Cortex of kidney (tissue), 1 donor: ENCODE measurements at places on chromosomes 1 and 21.

GRCh38 chr1:201499795-201500669 is 6.9 kb downstream of the CSRP1 start:
- DNase-seq = no peak

DNA sequence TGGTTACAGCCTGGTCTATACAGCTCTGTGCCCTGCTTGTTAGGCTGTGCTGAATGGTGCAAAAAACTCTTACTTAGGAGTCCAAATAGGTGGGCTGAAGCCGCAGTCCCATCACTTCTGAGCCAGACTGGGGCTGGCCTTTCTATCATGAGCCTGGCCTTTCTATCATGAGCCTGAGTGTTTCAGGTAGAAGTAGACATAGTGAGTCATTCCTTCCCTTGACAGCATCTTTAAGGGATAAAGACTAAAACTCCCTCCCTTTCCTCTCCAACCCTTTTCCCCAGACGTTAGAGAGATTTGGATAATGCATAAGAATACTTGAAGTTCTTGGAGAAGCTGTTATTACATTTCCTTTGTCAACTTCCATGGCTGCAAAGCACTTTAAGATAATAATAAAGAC is 46.5 kb upstream of the PARP1 start:
- DNase-seq = no peak

DNA sequence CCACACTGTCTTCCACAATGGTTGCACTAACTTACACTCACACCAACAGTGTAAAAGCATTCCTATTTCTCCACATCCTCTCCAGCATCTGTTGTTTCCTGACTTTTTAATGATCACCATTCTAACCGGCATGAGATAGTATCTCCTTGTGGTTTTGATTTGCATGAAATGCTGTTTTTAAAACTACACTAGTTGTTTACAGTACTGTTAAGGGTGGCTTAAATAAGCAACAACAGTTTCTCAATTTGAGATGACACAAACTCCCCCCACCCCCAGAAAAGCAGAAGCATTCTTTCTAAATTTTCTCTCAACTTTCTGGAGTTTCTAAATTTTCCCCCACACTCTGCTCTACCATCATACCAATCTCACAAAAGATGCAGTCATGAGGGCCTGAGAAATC is 7.1 kb upstream of the SLAMF7 start:
- DNase-seq = no peak

- DNase-seq = no peak
These were observed 126.0 kb downstream of the NR5A2 start for GRCh38 chr1:200153277-200154055.

- DNase-seq = no peak
These were observed 57.2 kb downstream of the TNN start for GRCh38 chr1:175124861-175125260.

DNA sequence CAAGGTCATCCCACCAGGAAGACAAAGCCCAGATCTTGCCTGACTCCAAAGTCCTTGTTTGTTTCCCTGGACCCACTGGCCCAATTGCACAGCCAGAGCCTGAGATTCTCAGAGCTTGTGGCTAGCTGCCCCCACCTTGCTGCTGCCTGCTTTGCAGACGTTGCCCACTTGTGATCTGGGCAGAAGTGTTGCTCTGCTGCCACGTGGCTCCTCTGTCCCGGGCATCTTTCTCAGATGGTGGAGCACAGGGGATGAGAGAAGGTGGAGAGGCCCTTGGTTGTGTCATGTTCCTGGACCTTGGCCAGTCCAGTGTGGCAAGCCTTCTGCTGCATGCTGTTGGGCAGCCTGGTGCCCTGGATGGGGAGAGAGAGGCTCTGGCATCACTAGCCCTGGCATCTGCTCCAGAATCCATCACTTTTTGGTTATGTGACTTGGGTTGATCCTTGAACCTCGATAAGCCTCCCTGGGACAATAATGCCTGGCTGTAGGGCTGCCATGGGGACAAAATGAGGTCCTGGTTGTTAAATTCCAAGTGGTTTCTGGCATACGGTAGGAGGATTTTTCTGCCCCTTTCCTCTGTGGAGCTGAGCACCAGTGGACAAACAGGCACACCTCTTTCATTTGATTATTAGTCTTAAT is 1.5 kb upstream of the NR0B2 start:
- no peak for DNase-seq

DNA sequence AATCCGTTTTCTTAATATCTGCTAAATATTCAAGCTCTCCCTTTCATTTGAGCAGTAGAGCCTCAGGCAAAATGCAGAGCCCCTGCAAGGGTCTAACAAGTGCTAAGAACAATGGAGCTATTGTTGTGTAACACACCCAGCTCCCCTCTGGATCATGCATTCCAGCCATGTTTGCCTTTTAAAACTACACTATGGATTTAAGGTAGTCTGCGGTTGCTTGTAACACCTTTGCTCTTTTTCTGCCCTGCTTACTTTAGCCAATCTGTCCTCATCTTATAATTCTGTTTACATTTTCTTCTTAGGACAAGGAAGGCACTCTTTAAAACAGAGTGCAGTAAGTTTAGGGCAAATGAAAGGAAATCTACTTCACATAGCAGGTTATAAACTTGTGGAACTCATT is 60.0 kb upstream of the C1orf105 start:
- no peak for DNase-seq

GRCh38 chr1:31483012-31483946 is 70.3 kb downstream of the SERINC2 start:
- DNase-seq = no peak

GRCh38 chr1:22327411-22327810 is 124.2 kb upstream of the ZBTB40 start:
- DNase-seq = no peak

GRCh38 chr1:238450976-238451375 is 560.3 kb upstream of the ZP4 start:
- DNase-seq = no peak

GRCh38 chr1:153717330-153717729 is 10.5 kb upstream of the INTS3 start:
- no peak for DNase-seq

DNA sequence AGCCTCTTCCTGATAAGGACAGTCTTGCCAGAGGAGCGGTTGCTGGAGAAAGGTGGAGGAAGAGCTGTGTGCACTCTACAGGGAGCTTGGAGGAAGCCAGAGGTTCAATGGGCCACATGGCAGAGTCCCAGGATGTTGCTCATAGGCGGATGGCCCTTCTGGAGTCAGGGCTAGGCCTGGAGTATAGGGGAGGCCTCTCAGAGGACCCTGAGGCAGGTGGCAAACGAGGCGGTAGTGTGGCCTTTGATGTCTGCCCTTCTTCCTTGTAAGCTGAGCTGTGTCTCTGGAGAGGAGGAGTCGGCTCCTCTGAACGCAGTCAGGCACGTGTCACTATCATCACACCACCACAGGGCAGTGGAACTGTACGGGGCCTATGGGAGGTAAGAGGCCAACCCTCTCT is 8.6 kb downstream of the PKP1 start:
- DNase-seq = no peak

GRCh38 chr1:89277725-89278124 is 5.1 kb upstream of the GBP5 start:
- no peak for DNase-seq

GRCh38 chr1:115728341-115728740 is 40.2 kb downstream of the CASQ2 start:
- DNase-seq = no peak

GRCh38 chr1:234326497-234327366 is 46.5 kb upstream of the COA6 start:
- no peak for DNase-seq

GRCh38 chr1:18119771-18120377 is 12.3 kb downstream of the IGSF21 start:
- DNase-seq = no peak

DNA sequence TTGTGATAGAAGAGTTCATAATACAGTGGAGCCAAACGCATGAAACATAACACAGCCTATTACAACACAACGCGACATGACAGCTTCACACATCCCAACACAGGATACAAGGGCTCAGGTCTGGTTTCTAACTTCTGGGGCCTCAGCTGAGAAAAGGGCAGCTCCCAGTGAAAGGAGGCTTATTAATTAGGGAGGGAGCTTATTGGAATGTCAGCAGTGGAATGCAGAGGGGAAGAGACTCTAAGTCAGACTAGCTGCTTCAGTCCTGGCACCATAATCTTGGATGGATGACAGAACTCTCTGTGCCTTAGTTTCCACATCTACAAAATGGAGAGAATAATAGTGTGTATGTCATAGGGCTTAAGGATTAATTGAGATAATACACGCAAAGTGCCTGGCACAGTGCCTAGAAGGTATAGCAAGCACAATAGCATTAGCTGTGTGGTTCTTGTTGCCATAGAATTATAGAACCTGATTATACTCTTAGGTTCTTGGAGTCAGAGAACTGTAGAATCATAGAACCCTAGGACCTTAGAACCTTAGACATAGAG is 22.7 kb upstream of the SLC2A1 start:
- DNase-seq = no peak

GRCh38 chr1:87362063-87362833 is 33.6 kb downstream of the LMO4 start:
- DNase-seq = no peak

GRCh38 chr1:193456811-193457280 is 270.4 kb upstream of the B3GALT2 start:
- no peak for DNase-seq

- DNase-seq = no peak
These were observed 40.4 kb upstream of the APOBEC4 start for GRCh38 chr1:183693521-183693920.

- no peak for DNase-seq
These were observed 96.4 kb downstream of the GLIS1 start for GRCh38 chr1:53642607-53643006.

- no peak for DNase-seq
These were observed 52.0 kb upstream of the SMYD2 start for GRCh38 chr1:214228976-214229375.

- DNase-seq = no peak
These were observed 56.7 kb downstream of the SRSF11 start for GRCh38 chr1:70277875-70278274.

DNA sequence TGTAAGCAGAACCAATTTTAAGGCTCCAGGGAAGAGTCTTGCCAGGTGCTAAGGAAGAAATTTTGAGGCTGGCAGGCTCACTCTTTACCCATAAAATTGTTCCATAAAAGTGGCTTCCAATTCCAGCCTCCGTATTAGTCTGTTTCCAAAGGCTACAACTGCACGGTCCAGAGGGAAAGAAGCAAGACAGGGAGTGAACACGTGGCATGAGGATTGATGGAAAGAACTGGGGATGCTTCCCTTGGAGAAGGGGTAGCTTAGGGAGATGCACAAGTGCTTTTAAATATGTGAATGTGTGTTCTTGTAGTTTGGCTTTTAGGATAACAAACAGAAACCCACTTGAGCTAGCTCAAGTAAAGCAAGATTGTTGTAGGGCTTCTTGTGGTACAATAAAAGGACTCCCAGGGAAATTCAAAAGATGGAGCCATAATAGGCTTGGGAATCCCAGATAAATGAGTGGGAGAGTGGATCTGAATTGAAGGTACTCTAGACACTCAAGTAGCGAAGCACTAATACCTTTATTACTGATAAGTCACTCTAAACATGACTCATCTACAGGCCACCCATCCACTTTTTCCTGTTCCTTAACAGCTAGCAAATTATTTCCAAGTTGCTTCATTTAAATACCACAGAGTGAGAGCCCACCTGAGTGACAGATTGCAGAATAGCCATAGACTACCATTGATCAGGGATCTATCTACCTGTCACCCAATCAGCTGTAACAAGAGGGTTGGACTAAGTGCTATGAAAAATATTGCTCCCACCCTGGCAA is 34.8 kb upstream of the NPL start:
- DNase-seq = no peak

DNA sequence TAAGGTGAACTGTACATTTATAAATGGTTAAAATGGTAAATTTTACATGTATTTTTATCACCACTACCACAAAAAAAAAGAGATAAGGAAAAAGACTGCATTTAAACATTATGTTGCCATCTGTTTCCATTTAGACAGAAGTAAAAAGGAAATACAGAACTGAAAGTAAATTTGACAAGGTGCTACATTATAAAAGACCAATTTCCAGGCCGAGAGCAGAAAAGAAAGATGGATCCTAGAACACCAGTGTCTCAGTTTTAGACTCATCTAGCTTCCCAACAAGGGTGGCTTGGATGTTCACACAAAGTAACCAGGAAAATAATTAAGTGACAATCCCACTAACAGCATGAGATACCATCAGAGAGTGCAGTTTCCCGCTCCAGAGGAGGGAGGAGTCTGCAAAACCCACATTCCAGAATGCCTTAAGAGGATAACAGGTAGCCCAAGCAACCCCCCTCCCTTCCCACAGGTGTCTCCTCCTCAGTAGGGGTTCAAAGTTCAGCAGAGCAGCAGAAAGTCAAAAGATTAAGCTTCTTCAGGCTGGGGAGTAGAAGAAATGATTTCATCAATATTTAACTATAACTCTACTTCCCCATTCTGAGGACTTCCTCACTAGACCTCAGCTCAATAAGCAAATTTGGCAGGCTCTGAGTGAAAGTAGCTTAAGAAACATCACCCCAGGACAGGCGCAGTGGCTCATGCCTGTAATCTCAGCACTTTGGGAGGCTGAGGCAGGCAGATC is 11.8 kb downstream of the TPM3 start:
- no peak for DNase-seq

DNA sequence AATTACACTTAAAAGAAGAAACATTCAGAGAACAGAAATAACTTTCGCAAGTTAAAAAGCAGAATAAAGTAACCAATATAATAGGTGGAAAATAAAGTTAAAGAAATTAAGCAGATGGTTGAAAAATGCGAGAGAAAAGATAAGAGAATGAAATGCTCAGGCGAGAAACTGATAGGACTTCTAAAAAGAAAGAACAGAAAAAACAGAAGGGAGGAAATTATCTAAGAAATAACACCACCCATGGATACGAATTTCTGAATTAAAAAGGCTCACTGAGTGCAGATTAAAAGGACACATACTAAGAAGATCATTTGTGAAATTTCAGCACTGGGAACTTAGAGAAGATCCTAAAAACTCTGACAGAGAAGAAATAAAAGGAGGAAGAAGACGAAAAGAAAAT is 92.0 kb downstream of the HLX start:
- DNase-seq = no peak

GRCh38 chr21:36602735-36603134 is 96.2 kb upstream of the SIM2 start:
- no peak for DNase-seq

GRCh38 chr1:52628614-52629324 is 4.2 kb upstream of the SHISAL2A start:
- no peak for DNase-seq

- no peak for DNase-seq
These were observed 92.0 kb downstream of the LAMC2 start for GRCh38 chr1:183277821-183278738.

- DNase-seq = no peak
These were observed 120.8 kb downstream of the GREM2 start for GRCh38 chr1:240491156-240491555.

- no peak for DNase-seq
These were observed 41.7 kb downstream of the OLFML2B start for GRCh38 chr1:161981735-161982506.

- DNase-seq = no peak
These were observed 22.2 kb downstream of the EPB41 start for GRCh38 chr1:28936528-28936927.

- no peak for DNase-seq
These were observed 50.0 kb downstream of the LACTBL1 start for GRCh38 chr1:22922640-22923039.
